Suppressor macrophage (primary cell): ENCODE measurements at places on chromosomes 6 and 20.

- no peak for DNase-seq
Observed at GRCh38 chr6:144912474-144912873, 627.3 kb downstream of the UTRN start.

DNA sequence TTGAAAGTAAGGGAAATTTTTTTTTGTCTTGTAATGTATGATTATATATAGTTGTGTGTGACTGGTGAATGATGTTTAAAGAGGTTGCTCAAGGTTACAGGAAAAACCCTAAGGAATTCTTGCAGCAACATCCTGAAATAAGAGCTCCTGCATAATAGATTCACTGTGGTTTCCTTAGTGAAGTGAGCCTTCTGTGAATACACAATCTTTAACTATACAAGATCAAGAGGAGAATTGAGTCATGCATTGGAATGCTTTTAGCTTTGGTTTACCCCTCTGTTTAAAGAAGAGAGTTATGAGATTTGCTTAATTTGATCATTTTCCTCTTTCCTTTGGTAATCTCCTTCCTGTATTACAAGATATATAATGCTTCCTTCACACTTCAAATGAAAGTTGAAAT lies 141.6 kb upstream of the EYA4 start:
- no peak for DNase-seq

DNA sequence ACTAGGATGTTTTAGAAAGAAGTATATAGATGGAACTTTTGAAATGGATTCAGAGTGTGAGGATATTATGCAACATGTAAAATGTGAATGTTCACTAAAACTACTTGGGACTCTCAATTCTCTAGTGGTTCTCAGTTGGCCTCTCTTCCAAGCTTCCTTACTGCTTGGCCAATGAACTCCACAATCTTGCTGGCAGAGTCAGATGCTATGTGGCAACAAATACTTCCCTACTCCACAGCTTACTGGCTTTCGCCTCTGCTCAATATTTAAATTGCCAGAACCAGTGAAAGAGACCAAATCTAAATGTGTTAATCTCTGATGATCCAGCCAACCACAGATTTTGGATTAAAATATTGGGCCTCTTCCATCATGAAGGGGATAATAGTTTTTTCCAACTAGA lies 138.4 kb downstream of the HTR1B start:
- no peak for DNase-seq

DNA sequence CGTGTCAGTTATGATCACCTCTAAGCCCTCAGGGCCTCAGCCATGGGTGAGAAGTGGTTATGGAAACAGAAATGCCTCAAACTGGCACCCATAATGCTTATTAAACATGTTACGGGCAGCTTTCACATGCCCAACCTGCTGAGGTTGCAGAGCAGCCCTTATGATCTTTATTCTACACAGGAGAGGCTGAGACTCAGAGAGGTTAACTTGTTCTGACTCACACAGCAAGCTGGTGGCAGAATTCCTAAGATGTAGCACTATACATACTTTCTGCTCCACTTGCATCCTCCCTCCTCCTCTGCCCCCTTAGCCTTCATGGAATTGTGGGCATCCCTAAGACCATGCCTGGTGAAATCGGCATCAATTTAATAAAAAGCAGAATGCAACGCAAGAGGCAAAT lies 34.7 kb upstream of the IGF2R start:
- DNase-seq: no peak

- DNase-seq: no peak
Observed at GRCh38 chr6:36944650-36945049, 9.9 kb upstream of the PI16 start.

GRCh38 chr6:45613656-45614055 lies 235.9 kb upstream of the SUPT3H start:
- DNase-seq: peak; percentile 16

DNA sequence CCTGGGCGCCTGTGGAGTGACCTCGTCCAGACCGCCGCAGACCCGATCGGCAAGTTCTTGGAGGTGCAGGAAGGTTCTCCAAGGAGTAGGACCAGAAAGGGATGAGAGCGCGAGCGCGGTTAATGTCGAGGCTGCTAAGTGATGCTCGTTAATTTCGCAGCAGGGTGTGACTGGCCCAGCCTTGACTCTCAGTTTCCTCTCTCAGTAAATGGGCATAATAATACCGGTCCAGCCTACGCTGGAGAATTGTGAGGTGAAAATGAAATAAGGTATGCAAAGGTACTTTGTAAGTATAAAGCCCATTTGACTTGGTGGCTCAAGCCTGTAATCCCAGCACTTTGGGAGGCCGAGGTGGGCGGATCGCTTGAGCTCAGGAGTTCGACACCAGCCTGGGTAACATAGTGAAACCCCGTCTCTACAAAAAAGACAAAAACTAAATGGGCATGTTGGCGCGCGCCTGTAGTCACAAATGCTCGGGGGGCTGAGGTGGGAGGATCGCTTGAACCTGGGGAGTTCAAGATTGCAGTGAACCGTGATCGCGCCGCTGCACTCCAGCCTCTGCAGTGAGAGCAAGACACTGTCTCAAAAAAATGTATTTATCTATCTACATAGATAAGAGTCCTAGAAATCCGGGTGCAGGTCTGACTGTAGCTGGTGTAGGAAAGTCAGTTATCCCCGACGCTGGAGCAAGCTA lies 634 bp upstream of the BTBD9 start:
- peak; percentile 1 for DNase-seq

GRCh38 chr6:2768696-2769095 lies 3.5 kb downstream of the WRNIP1 start:
- DNase-seq: no peak

DNA sequence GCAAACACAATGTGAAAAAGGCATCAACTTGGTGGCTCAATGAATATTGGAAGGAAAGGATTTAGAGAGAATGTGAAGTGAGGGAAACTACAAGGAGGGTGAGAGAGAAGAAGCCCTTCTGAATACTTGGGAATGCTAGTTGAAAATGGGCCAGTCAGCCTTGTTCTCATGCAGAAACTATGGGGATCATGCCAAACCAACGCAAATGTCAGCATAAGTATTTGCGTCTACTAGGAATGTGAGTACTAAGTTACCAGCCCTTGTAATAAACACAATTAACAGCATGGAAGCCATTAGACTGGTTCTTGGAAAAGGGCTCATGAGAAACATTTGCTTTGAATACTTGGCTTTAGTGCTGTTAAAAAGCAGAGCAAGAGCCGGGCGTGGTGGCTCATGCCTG lies 54.9 kb upstream of the AIG1 start:
- DNase-seq: no peak

DNA sequence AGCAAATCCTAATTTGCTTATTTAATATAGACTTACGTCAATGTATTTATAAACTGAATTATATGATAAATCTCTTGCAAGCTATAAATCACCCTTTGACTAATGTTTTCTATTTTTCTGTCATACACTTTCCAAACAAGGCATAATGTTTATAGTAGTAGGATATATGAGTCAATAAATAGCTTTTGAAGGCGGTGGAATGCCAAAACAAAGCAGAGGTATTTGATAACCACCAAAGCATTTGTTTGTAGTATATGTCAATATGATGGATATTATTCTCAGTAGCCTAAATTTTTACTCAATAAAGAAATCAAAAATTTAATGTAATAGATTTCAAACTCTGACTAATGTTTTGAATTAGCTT lies 1354.6 kb downstream of the HACE1 start:
- DNase-seq: no peak

GRCh38 chr6:39347906-39348585 lies 25.5 kb upstream of the KCNK16 start:
- peak; percentile 84 for DNase-seq

DNA sequence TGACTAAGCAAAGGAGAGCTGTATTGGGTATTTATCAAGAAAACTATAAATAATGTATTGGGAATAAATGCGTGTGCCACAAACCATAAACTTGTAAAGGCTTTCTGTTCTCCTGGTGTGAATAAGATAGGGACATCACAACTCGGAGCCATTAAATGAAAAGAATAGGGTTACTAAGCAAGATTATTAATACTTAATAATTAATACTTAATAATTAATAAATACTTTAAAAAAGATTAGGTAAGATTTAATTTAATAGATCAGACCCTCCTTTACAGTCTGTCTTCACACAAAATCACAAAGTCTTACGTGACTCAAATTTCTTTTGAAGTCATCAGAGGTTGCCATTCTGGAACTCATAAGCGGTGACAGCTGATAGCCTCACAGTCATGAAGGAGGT lies 648.9 kb downstream of the PRKN start:
- no peak for DNase-seq

GRCh38 chr6:167575158-167575696 lies 250.3 kb downstream of the TTLL2 start:
- no peak for DNase-seq

- DNase-seq: peak; percentile 46
Observed at GRCh38 chr20:34363465-34364222, 571 bp downstream of the ITCH start.

DNA sequence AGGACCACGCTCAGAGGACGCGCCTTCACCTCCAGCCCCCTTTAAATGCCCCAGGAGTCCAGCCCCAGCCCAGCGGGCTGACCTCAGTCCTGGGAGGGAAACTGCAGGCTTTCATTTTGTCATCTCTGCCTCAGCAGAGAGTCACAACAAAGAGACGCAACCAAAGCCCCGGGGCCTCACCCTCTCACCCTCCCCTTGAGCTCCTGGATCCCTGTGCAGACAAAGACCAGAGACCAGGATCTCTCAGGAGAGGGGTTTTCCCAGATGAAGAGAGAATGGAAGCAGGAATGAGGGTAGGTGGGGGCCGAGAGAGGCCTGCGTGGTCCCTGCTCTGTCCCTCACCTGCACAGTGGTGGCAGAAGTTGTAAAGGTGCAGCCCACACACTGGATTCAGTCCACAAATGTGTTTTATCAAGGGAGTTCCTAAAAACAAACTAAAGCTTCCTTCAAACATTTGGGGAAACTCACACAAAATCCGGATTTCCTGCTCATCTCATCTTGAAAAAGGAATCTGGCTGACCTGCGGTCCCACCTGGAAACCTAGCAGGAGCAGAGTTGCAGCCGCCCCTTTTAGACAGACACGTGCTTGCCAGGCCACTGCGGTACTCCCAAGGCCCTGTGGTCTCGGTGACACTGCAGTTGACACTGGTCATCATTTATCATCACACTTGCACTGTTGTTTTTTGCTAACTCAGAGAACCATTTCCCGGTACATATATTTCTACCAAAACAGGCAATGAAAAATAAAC lies 27.1 kb downstream of the PTGIS start:
- no peak for DNase-seq

- DNase-seq: peak; percentile 92
Observed at GRCh38 chr20:675453-676314, at the start of gene SCRT2. Gene SCRT2, minus strand, starts transcription at chr20:675802. Its CDS starts 201 bp downstream, at chr20:675601.

DNA sequence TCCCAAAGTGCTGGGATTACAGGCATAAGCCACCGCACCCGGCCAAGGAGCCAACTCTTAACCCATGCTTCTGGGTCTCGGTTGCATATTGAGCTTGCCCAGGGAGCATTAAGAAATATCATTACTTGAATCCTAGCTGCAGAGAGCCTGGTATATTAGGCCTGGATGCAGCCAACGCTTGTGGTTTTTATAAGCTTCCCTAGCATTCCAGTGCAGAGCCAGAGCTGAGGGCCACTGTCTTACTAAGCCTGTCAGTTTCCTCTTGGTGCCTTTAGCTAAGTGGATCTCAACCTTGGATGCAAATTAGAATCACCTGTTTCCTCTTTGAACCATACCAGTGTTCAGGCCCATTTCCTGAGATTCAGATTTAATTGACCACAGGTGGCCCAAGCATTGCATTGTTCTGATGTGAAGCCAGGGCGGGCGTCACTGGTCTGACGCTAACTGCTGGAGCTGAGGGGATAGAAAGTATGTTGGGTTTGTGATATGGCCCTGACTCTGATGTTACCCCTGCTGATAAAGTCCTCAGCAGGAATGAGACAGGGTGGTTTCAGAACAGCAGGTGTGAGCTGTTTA lies 76.3 kb downstream of the BTBD3 start:
- no peak for DNase-seq

DNA sequence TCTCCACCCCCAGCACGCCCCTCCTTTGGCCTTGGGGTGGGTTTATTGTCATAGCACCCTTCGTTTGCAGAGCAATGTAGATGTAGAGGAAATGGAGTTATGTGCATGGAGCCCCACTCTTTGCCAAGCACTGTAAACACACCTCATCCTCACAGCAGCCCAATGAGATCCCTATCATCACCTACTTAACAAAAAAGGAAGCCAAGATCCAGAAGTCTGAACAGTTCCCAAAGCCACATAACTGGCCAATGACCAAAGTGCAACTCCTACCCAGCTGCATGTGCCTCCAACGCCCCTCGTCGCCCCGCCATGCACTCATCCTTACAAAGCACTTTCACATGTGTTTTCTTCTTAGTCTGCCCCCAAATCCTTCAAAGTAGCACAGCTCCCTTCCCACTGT lies 21.8 kb upstream of the FOXQ1 start:
- DNase-seq: no peak

DNA sequence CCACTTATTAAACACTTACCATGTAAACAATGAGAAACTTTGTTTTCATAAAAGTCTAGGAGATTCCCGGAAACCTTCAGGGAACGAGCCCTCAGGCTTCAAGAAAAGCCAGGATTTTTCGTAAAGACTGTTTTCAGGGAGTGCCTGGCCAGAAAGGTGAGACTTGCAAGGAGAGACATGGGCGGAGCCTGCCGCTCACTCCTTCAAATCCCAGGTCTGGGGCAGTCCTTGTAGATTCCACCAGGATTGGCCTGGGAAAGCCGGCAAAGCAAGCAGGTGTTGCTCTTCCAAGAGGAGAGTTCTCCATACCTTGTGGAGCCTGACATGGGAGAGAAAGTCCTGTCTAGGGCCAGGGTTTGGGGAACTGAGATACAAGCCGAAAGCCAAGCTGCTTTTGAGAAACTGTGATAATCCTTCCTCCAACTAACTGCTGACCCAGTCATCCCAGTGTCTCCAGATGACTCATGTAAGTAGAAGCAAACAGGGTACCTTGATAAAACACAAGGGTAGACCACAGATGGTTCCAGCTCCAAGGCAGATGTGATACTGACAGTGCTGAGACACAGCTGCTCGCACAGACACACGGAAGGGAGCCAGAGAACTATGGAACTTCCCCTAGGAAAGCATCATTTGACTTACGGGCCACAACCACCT lies 69.4 kb upstream of the NAA20 start:
- DNase-seq: peak; percentile 62

DNA sequence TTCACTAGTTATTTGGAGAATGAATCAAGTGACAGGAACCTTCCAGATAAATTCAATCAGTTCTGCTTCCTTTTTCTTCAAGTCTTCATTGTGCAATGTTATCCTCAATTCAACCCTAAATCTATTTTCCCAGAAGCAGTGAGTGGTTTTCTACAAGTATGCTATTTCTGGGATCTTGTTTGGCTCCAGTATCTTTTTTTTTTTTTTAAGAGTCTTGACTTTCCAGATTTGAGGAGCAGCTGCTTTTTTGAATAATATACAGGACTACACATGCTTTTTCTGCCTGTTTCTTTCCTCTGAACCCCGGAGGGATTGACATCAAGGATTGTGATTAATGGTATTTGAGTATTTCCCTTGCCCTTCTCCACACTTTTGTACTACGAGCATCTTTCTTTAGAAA lies 339.2 kb upstream of the JAG1 start:
- DNase-seq: no peak

GRCh38 chr20:58818586-58819285 lies 32.0 kb downstream of the GNAS-AS1 start:
- DNase-seq: no peak
